ENCODE measurements at places on chromosomes 12 and 14. TPM values are rescaled to one million over a fixed set of nuclear protein-coding genes. Genes with fewer than 3 reads are reported as not detected.

The LRTM2 gene
- 0.20 TPM for total RNA-seq

The ZNF891 gene
- total RNA-seq, result 2.8 TPM

The SYCP3 gene
- total RNA-seq, result 0.10 TPM

The TAS2R14 gene
- total RNA-seq, result 6.8 TPM

The C12orf60 gene
- 1.4 TPM for total RNA-seq

The KRT79 gene
- total RNA-seq, result 68.7 TPM

The SOS2 gene
- 32.1 TPM for total RNA-seq

The CLEC7A gene
- total RNA-seq, result 5.8 TPM

The PDE3A gene
- total RNA-seq, result 14.4 TPM

The DCAF11 gene
- 45.2 TPM for total RNA-seq

DNA sequence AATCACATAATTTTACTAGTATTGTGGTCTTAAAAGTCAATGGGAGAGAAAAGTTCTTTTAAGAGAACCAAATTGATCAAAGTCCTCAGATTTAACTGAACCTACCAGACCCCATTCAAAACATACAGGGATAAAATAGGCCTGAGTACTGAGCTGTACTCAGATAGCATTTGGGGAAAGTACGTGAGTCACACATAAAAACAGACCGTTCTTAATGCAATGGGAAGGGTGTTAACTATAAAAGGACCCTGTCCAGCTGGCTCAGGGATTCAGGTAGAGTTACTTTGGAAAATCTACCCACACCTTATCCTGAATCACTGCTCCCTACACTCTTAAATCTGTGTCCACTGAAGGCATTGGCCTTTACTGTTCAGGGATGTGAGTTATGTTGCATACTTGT, 78.0 kb downstream of the PTPN21 start:
- DNase-seq, result no peak

DNA sequence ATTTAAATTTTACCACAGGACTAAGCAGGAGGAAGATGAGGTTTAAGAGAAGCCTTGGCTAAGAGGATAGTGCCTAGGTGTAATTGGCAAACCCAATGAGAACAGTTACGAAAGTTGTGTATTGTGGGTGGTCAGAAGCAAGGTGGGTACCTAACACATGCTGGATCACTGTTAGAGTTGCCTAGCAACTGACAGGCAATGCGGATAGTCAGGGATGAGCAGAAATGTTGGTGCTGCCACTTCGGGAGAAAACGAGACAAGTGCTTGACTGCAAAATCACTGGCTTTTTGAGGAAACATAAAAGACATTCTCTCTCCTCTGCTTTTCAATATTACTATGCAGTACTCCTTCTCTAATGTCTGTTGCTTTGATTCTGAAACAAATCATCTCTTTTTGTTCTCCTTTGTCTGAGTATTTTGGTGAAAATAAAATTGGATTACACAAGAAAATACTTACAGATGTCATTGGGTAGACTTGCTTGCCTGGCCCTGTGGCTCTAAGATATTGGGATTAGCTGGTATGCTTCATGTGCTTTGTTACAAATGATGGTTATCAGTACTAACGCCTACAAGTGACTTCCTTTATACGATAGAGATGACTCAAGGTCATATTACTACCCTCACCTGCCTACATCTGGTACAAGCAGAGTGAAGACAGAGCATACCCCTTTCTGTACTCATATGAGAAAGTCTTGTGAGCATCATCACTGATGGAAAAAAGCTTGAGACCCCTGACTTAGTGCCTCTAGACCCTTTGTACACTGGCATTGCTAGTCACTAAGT, 48.0 kb downstream of the TDP1 start:
- no peak for DNase-seq

GRCh38 chr12:12784911-12785814, at the start of gene APOLD1:
Gene APOLD1, plus strand, starts transcription at chr12:12785659. Its CDS starts 33 bp downstream, at chr12:12785692.
- peak; percentile 77 for DNase-seq

GRCh38 chr12:110916295-110916875, 4.0 kb downstream of the MYL2 start:
- no peak for DNase-seq

- DNase-seq, result no peak
Measured at GRCh38 chr14:34110531-34110930, 159.7 kb upstream of the EGLN3 start.

GRCh38 chr14:34678735-34679134, 35.7 kb downstream of the CFL2 start:
- no peak for DNase-seq

DNA sequence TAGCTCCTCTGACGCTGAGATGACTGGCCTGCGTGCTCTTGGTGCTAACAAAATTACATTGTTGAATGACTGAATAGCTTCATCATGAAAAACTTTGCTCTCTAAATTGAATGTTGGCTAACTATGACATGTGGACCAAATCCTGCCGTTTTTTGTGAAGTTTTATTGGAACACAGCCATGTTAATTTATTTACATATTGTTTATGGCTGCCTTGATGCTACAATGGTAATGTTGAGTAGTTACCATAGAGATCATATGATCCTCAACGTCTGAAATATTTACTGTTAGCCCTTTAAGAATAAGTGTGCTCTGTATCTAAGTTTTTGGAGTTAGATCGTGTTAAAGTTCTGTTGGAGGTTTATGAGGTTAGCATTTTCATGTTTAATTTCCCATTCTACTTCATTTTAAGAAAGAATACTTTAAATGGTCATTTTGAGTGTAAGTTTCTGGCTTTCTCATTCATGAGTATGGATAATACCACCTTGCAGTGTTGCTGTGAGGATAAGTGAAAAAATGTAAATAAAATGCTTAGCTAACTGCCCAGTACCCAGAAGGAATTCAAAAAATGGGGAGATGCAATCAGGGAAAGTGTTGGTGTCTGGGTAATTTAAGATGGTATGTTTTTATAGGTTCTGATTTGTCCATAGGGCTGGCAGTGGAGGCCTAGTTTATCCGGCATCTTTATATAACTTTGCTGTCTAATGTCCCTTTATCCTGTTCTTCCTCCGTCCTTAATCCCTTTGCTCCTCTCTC, 35.3 kb downstream of the NUBPL start:
- DNase-seq, result no peak

DNA sequence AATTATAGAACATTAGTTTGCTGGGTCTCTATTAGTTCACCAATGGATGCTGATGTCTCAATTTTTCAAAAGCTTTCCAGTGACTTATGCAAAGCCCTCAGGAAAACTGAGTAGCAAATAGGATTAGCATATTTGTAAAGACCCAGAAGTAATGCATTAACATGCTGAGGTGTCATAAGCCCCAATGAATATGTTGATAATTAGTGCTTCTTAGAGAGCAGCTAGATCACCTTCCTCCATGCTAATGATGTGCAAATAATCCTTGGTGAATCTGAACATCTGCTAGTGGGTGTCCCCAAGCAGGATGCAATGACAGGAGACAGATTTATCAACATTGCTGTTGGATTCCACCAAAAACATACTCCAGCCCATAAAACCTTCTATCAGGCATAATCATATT, 19.0 kb downstream of the IFNG start:
- DNase-seq, result no peak

DNA sequence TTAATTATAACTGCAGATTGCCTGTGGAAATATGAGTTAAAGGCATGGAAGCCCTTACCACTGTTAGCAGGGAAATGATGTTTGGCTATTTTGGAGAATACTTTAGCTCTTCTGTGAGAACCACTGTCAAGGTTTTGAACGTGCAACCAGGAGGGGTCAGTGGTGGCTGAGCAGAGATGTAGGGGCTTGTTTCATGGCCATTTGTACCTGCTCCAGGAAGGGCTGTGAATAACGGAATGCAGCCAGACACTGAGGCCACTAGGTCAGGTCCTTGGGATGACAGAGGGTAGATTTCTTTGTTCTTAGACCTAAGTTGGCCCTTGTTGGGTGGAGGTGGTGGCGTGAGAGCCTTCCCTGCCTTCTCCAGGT, 8.3 kb downstream of the TRAF3 start:
- DNase-seq, result no peak

DNA sequence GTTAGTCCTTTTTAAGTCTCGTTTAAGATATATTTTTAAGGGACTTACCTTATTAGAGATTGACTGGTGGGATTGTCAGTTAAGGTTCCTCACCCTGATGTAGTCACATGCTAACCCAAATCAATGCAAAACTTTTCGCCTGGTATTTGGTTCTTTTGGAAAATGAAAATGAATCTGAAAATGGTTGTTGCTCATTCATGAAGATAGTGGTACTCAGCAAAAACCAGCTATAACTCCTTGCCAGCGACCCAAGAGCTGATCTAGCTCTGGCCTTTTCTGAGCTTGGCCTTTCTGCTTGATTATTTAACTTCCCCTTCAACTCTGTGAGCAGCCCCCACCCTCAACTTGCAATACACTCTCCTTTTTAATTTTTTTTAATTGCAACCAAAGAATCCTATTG, 85.0 kb upstream of the GTF2A1 start:
- DNase-seq, result no peak

- DNase-seq, result no peak
Measured at GRCh38 chr12:92058664-92059063, 87.0 kb downstream of the BTG1 start.

DNA sequence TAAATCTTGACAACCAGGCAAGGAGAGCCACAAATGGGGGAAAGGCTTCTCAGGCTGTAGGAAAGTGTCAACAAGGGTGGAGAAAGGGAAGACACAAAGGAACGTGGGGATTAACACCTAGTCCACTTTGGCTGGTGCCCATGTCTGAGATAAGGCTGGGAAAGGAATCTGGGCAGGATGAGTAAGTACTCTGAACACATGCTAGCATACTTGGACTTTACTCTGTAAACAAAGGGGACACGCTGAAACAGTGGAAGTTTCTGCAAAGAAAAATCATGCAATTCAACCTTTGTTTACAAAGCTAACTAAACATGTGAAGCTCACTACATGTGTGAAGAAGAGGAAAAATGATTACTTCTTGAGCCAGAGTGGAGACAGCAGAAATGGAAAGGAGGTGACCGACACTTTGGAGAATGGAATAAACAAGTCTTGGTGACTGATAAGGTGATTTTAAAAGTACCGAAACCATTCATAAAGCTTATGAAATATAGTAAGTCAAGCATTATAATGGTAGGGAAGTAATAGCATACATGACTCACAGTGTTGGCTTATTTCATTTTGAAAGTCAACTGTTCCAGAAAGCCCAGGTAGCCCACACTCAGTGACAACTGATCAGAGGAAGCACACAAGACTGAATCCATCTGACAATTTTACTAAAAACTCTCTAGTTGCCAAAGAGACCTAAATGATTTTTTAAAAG, 13.2 kb downstream of the CPNE8 start:
- no peak for DNase-seq

- DNase-seq, result no peak
Measured at GRCh38 chr14:20400965-20401593, 12.2 kb downstream of the TEP1 start.

GRCh38 chr12:122659579-122659978, 43.6 kb downstream of the HCAR2 start:
- DNase-seq, result no peak

DNA sequence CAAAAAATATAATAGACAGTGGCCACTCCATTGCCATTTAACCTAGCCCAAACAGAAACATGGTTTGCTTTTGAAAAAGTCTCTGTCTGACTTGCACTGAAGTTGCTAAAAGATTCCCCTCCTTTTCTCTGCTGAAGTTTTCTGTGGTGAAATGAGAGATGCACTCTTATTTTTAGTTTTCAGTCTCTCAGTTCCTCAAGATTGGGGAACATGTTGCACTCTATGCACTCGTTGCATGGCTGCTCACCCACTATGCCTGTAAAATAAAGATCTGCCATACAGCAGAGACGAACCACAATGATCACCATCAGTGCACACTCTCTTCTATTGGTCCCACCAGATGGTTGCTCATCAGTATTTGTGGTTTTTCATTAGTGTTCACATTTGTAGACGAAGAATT, 13.1 kb upstream of the DAAM1 start:
- no peak for DNase-seq

DNA sequence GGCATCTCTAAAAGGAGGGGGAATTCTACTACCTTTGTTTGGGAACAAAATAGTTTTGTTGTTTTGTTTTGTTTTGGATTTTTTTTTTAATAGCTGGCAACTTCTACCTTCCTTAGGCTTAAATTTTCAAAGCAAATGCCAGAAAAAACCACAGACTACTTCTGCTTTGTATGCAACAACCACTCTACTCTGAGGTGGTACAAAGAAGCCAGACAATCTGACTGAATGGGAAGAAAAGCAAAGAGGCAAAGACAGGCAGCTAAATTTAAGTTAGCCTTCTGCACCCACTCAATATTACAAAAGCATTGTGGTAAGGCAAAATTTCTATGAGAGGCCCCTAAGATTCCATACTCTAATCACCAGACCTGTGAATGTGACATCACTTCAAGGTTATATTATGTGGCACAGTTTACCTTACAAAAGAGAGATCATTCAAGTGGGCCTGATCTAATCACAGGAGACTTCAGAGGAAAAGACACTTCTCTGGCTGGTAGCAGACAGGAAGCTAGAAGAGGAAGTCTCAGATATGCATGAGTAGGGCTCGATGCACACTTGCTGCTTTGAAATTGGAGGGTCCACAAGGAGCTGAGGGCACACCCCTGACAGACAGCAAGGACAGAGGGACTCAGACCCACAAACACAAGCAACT, 566.6 kb downstream of the RPS29 start:
- no peak for DNase-seq

GRCh38 chr12:108933949-108934348, 54.1 kb downstream of the DAO start:
- no peak for DNase-seq

GRCh38 chr12:99915251-99916082, 69.3 kb downstream of the ANKS1B start:
- no peak for DNase-seq

- no peak for DNase-seq
Measured at GRCh38 chr12:27777141-27777540, 2.9 kb upstream of the KLHL42 start.

GRCh38 chr14:83047059-83047830, 1513.6 kb upstream of the SEL1L start:
- no peak for DNase-seq

DNA sequence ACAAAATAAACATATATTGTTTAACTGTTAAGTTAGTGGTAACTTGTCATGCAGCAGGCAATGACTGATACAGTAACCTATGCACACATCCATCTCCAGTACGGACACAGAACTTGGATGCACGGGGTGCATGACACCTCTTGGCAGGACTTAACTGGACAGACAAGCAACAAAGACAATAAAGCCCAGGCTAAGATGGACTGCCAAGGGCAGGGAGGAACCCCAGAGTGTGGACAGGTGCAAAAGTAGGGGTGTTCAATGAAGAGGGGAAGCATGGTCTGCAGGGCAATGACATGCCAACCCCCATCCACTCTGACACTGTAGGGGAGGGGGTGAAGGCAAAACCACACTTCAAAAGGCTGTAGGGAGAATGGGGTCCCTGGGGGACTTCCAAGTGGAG, 11.7 kb downstream of the SSH1 start:
- no peak for DNase-seq

DNA sequence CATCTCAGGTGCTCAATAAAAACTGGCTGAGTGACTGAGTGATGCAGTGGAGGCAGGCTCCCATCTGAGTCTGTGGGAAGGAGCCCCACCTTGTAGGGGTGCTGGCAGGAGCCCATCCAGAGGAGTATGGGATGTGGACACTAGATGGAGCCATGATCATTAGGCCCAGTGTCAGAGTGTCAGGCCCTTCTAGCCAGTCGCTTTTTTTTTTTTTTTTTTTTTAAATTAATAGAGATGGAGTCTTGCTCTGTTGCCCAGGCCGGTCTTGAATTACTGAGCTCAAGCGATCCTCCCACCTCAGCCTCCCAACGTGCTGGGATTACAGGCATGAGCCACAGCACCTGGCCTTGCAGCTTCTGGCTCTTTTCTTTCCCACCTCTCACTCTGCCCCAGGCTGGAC, 11.5 kb downstream of the RITA1 start:
- peak; percentile 59 for DNase-seq

All from skin of body (tissue), 3 donors.